ENCODE measurements at places on chromosomes 1 and 21.

DNA sequence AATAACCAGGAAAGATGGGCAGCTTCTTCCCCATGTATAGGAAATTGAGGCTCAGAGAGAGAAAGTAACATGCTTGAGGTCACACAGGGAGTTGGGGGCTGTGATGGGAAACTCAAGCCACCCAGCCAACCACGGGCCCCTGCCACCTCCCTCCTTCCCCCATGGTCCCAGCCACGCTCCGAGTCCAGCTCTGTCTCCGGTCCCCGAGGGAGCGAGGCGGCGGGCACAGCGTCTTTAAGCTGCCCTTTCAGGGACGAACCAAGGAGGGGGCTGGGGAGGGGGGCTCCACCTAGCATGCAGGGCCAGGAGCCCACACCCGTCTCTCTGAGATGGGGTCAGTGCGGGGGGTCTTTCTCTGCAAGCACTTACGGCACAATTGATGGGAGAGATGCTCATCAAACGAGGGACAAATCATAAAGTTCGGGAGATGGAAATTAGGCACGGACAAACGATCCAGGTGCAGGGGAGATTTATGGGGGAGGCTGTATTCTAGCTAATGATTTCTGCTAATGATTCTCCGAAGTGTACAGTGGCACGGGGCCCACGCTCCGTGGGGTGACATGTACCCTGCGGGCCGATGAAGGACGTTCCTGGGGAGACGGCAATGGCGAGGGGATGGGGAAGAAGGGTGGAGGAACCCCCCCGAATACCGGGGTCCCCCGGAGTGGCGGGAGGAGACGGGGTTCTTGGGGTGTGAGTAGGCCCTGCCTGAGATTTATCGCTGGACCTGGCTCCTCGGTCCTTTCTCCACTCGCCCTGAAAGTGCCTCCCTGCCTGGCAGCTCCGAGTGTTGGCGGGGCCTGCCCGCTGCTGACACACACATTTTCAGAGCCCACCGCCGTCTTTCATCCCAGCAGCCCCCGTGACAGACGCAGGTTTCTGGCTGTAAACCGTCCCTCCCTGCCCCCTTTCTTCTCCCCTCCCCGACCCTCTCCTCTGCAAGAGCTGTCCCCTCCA, 31.2 kb upstream of the CASZ1 start:
- DNase-seq: no peak

- DNase-seq: peak; percentile 95
These were observed 9.8 kb upstream of the CDC20 start for GRCh38 chr1:43348809-43349593.

- no peak for DNase-seq
These were observed 50.7 kb downstream of the SYT2 start for GRCh38 chr1:202659541-202659940.

GRCh38 chr1:199272628-199273086, 633.8 kb downstream of the PTPRC start:
- no peak for DNase-seq

- DNase-seq: no peak
These were observed 11.9 kb downstream of the TSPAN2 start for GRCh38 chr1:115077286-115077983.

DNA sequence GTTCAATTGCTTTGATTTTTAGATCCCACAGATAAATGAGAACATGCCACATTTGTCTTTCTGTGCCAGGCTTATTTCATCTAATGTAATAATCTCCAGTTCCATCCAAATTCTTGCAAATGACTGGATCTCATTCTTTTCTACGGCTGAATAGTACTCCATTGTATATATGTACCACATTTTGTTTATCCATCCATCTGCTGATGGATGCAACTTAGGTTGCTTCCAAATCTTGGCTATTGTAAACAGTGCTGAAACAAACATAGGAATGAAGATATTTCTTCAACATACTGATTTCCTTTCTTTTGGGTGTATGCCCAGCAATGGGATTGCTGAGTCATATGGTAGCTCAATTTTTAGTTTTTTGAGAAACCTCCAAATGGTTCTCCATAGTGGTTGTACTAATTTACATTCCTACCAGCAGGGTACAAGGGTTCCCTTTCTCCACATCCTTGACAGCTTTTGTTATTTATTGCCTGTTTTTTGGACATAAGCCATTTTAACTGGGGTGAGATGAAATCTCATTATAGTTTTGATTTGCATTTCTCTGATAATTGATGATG, 344.4 kb downstream of the KCTD3 start:
- no peak for DNase-seq

DNA sequence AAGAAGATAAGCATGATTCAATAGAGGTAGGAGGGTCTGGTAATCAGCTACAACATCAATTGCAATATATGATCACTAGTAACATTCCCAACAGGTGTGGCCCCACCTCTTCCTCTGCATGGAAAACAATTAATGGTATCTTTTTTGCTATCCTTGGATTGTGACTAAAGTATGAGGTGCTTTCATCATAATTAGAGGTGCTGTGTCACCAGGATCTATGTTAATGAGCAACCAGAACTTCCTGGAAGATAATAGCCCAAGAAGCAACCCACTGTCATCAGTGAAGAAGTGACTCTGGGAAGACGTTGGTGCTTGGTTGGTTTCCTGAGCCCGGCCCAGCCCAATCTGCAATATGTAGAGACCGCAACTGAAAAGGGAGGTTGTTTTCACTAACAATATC, 167.2 kb downstream of the SETD4 start:
- DNase-seq: no peak

GRCh38 chr21:42632771-42633690, 20.4 kb upstream of the PDE9A start:
- no peak for DNase-seq

- no peak for DNase-seq
These were observed 37.0 kb downstream of the ARHGEF10L start for GRCh38 chr1:17576519-17576853.

DNA sequence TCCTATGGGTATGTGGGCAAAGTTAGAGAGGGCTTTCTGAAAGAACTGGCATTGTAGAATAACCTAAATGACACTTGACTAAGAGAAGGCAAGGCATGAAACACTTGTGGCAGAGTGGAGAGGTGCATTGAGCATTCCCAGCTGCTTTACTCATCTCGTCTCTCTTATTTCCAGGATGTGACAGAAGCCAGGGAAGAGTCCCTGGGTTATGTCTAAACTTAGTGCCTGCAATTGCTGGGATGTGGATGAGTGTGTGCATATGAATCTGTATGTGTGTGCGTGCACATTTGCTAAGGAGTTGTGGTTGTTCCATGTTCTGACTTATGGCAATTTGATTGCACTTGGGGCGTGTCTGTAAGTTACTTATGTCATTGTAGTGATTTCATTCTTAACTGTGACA, 1326.5 kb upstream of the B3GALT2 start:
- DNase-seq: peak; percentile 46

DNA sequence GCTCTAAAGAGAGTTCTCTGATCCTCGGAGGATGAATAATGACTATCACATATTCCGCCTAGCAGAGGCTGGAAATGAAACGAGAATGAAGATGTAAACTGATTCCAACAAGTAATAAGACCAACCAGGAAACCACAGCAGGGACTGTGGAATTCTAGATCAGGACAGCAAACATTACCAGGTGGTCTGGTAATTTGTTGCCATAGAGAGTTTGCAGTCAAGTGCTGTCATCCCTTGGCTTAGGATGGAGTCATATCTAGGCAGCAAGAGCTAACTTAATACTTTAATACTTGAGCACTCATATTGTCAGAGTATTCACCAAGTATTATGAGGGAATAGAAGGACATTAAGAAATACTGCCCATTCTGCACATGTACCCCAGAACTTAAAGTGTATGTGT, 45.1 kb upstream of the MUTYH start:
- DNase-seq: no peak

GRCh38 chr1:91725989-91726721, 159.8 kb downstream of the TGFBR3 start:
- DNase-seq: no peak

- DNase-seq: peak; percentile 69
These were observed 865 bp downstream of the ADPRS start for GRCh38 chr1:36089393-36090121.

DNA sequence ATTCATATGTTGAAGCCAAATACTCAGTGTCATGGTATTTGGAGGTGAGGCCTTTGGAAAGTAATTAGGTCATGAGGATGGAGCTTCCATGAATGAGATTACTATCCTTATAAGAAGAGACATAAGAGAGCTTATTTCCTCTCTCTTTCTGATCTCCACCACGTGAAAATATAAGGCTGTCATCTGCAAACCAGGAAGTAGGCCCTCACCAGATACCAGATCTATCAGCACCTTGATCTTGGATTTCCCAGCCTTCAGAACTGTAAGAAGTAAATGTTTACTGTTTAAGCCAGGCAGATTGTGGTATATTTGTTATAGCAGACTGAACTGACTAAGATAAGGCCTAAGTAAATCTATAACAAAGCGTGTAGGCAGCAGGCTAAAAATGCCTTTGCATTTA, 25.3 kb downstream of the RBM11 start:
- no peak for DNase-seq

- no peak for DNase-seq
These were observed 306.2 kb downstream of the MATN1 start for GRCh38 chr1:30417001-30417700.

DNA sequence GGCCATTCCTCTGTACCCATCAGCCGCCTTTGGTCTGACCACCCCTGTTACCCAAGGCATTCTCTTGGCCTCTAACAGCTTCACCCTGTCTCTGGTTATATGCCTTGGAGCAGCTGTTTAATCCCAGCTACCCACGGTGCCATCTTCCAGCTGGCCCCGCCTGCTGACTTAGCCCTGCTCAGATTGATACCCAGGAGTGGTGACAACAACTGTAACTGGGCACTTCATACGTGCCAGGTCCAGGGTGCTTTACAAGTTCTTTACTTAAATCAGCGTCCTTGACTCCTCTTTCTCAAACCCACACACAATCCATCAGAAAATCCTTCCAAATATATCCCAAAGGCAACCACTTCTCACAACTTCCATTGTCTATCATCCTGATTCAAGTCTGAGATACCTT, 37.2 kb upstream of the HMGB4 start:
- DNase-seq: no peak

- no peak for DNase-seq
These were observed 105.2 kb downstream of the SUSD4 start for GRCh38 chr1:223258751-223259198.

DNA sequence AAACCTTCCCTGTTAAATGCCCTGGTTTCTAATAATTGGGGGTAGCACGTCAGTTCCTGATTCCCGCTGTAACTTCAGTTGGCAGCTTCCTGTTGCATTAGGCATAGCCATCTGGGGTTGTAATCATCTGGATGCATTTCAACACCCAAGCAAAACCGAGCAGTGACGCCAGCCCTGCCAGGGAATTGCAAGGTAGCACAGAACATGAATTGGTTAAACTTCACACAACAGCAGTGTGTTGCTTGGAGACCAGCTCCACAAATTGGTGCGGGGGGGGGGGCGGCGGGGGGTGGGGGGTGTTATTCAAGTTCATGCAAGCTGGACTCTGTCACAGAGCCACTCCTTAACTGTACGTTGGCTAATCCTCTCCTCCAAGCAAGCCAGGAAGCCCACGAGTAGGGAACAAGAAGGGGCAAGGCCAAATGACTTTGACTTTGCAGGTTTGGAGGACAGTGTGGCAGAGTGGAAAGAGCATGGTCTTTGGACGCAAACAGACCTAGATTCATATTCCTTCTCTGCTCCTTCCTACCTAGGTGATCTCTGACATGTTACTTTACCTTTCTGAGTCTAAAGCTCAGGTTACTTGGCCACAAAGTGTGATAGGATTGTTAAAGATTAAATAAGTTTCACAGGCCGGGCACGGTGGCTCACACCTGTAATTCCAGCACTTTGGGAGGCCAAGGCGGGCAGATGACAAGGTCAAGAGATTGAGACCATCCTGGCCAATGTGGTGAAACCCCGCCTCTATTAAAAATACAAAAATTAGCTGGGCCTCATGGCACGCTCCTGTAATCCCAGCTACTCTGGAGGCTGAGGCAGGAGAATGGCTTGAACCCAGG, 4.7 kb downstream of the LAX1 start:
- peak; percentile 96 for DNase-seq

DNA sequence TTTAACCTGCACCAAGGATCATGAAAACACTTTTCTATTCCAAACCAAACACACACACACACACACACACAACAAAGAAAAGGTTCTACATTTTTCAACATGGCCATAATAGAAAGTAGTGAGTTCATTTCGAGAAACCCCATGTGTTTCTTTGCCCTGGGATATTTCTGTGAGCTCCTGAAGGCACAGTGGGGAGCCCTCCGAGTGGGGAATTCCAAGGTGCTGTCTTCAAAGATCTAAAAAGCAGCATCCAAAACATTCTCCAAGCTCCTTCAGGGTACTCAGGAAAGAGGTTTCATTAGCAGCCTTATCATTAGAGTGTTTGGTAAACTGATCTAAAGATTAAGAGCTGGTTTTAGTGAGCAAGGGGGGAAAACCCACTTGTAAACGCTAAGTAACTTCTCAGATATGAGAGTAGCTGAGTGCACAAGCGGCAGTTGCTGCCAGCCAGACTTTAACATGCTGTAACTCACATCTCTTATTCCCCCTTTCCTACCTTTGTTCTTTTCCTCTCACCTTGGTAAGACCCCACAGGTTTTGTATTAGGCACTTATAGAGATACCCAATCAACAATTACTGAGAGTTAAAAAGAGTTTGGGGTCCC, 38.3 kb downstream of the ZC3H11B start:
- peak; percentile 8 for DNase-seq

GRCh38 chr1:103525114-103525606, 339 bp upstream of the RNPC3 start:
- peak; percentile 75 for DNase-seq

DNA sequence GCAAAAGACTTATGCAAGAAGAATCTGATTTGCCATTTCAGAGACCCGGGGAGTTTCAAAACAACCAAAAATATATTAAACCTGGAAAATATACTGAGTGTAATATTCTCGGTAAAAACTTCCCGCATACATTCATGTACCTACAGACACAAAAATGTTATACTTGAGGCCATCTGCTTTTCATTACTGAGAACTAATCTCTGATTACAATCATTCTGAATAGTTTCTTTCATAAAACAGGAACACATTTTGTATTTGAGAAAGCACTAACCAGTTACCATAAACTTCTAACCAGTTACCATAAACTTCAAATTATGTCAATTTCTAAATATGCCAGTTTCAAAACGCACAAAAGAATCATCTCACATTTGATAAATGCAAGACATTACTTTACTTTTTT, 7.8 kb downstream of the ZNHIT6 start:
- DNase-seq: no peak

DNA sequence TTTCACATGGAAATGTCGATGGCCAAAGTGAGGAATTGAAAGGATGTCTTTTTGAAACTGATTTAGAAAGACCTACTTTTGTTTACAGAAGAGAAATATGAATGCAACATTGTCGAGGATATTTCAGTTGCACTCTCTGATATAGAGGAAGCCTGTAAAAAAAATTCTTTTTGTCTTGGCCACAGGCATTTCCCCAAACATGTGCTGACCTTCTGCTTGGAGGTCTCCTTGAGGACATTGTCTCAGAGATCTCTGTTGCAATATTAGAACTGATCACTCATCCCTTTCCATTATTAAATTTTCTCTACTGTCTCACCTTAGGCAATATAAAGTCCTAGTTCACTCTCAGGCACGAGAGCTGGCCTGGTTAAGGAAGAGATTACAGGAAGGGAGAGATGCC, 16.0 kb downstream of the S100A11 start:
- peak; percentile 29 for DNase-seq

- DNase-seq: no peak
These were observed 9.4 kb upstream of the UAP1 start for GRCh38 chr1:162551969-162552683.
